ENCODE measurements at places on chromosomes 6 and 20. TPM values are rescaled to one million over a fixed set of nuclear protein-coding genes. Genes with fewer than 3 reads are reported as not detected.

- no peaks in the 10 kb centered on the region for H3K4me1 ChIP-seq
- DNase-seq: no peak
- no peaks in the 10 kb centered on the region for H3K27me3 ChIP-seq
- no peaks in the 10 kb centered on the region for H3K36me3 ChIP-seq
- no peak overlapping the region for H3K4me3 ChIP-seq
These were observed 19.4 kb upstream of the REPS1 start for GRCh38 chr6:139007428-139007827.

- H3K27ac ChIP-seq: peak overlapping the region; percentile 87
- DNase-seq: peak; percentile 88
- peaks cover 41% of the 10 kb centered on the region for H3K36me3 ChIP-seq
These were observed 1.5 kb downstream of the ZNFX1 start for GRCh38 chr20:49276161-49276960.

GRCh38 chr6:53702316-53702715 is 36.8 kb upstream of the KLHL31 start:
- no peaks in the 10 kb centered on the region for H3K36me3 ChIP-seq
- no peak for DNase-seq
- H3K4me3 ChIP-seq: no peak overlapping the region

KCNK16 gene
- total RNA-seq: not detected

All from GM23248 (cell line).